ENCODE measurements at places on chromosomes 3 and 15.

DNA sequence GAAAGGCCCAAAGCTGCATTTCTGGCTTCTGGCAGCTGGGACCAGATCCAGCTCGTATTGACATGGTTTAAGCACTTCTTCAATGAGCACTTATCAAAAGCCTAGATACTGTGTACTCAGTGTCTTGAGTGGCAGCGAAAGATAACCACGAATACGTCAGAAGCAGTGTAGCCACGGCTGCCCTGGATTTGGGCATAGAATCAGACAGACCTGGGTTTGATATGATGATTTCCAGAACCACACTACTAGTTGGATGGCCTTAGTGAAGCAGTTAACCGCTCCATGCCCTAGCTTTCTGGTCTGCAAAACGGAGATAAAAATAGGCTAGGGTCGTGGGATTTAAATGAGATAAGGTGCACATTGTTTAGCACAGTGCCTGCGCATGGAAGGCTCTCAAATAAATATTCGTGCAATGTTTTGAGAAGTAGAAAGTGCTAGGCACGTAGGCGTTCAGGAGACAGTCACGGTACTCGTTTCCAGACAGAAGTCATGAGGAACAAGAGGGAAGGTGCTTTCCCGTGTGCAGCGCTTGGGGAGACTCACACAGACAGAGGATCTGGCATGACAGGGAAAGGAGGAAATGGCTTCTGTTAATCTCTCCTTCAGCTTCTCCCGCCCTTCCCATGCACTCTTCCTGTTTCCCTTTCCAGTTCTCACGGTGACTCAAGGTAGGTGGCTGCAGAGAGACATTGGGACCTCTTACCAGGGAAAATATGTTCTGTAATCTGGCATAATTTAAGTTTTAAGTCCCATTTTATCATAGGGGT, 70.3 kb downstream of the CCNL1 start:
- peak; percentile 78 for DNase-seq

DNA sequence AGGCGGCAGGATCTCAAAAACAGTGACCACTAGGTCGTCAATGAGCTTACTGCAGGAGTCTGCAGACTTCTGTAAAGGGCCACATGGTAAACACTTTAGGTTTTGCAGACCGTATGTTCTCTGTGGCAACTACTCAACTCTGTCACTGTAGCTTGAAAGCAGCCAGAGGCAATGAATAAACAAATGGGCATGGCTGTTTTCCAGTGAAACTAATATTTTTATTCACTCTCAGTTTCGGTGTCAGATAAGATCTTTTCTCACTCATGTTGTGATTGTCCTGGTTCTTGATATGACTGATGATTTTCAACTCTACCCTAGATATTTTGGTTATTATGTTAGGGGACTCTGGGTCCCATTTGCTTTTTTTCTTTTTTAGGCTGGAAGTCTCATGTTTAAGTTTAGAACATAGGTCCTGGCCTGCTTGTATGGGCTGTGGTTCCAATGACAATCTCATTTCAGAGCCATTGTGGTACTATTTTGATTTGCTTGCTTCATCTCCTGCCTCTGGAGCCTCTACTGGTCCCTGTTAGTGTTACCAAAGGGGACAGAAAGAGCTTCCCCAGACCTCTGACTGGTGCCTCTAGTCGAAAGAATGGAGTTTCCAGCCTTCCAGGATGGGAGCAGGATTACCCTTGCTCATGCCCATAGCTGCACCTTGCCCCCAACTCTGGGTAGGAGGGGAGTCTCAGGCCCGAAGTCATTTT, 222.0 kb downstream of the STT3B start:
- DNase-seq = no peak

DNA sequence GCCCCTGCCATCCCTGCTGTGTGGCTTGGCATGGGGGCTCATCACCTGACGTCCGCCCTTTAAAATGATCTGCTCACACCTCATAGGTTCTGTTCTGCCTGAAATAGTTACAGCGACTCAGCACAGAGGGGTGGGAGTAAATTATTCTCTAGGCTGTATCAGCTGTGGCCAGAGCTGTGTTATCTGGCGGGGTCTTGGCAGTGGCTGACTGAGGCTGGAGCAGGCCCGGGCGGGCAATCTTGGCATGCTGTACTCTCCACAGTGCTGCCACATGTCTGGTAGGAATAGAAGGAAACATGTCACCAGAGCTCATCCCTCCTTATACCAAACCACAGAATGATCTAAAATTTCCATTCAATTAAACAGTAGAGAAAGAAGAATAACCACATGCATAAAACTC, 499.9 kb upstream of the LMCD1 start:
- no peak for DNase-seq

- DNase-seq = no peak
Observed at GRCh38 chr3:21718161-21718765, 32.7 kb downstream of the ZNF385D start.

GRCh38 chr3:182601597-182601996, 191.7 kb upstream of the ATP11B start:
- DNase-seq = no peak

GRCh38 chr15:41347236-41347635, 14.6 kb downstream of the NUSAP1 start:
- no peak for DNase-seq

- no peak for DNase-seq
Observed at GRCh38 chr3:125148016-125148812, 64.3 kb downstream of the SLC12A8 start.

DNA sequence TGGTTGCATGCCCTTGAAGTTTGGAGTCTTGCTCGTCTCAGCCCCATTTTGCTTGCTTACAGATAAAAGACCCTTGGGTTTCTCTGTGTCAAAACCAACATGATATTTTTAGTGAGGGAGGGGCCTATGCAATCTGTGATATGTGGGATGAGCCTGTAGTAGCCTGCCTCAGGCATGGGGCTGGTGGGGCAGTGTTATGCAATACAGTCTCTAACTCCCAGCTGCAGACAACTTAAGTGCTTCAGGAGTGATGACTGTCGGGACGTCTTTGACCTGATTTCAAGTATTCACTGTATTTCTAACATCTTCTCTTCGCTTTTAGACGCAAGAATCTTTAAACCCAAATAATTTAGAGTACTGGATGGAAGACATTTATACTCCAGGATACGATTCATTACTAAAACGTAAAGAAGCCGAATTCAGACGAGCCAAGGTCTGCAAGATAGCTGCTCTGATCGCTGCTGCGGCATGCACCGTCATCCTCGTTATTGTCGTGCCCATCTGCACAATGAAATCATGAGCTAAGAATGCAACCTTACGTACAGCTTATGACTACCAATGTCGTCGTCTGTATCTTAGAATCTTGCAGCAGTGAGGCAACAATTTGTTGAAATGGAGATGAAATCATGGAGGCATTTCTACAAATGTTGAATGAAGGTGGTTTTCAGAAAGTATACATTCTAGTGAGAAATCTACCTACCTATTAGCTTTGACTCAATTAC, 35.9 kb downstream of the MINAR1 start:
- no peak for DNase-seq

GRCh38 chr3:38136393-38136776, 542 bp downstream of the ACAA1 start:
- no peak for DNase-seq

DNA sequence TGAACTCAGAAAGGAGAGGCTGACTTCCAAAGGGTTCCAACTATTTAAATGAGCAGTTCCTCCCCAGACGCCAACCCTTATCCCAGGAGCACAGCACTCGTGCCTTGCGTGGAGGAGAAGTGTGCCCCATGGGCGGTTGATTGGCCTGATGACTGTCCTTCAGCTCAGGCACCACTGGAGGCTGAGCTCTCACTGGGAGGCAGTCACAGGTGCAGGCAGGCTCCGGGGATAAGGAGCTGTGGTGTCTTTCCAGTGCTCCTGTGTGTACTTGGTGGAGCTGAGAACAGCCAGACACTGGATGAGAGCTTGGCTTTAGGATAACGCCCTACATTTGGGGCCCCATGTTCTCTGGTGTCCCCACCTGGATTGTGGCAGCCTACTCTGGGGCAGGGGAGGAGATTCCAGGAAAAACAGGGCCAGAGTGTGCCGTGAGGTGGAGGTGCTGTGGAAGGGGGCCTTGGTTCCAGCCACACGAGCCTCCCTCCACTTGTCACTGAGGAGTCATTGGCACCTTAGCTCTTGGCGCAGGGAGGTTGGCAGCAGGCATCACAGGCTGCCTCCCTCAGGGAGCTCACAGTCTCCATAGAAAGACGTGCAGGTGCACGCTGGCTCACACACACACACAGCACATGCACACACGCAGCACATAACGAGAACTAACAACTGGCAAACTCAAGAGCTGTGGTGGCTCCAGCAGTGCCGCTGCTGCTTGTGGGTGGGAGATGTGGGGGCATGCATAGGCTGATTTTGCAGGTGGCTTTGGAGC, 22.7 kb upstream of the EPHB3 start:
- DNase-seq = peak; percentile 44

DNA sequence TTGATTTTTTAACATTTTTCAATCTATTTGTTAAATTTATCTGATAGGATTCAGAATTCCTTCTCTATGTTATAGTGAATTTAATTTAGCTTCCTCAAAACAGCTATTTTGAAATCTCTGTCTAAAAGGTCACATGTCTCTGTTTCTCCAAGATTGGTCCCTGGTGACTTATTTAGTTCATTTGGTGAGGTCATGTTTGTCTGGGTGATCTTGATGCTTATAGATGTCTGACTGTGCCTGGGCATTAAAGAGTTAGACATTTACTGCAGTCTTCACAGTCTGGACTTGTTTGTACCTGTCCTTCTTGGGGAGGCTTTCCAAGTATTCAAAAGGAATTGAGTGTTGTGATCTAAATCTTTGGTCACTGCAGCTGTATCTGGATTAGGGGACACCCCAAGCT, 169.5 kb upstream of the C2CD4B start:
- DNase-seq = no peak

DNA sequence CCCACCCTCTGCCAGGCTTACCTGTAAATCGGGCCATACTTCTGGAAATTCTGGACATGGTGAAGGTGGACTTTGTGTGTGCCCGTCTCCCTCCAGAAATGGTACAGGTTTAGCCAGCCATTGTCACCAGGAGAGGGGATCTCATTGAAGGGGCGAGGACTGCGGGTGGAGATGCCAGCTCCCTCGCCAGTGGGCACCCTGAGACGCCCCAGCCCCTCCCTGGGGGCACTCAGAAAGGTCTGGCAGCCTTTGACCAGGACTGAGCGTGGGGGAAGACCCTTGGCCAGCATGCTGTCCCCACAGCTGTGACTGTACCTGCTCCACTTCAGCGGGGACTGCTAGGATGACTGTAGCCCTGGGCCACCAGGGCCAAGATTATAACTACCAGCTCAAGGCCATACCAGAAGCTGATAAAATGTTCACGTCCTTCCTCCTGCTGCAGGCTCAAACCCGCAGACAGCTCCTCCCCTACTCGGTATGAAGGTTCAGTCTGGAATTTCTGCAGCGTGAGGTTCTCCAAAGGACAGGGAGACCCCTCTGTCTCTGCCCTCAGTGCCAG, at the start of gene CYP11A1:
CYP11A1 (minus strand) TSS at position 351 of the 559 bp plus-strand sequence; CDS start at position 290, 61 bp downstream.
- no peak for DNase-seq

DNA sequence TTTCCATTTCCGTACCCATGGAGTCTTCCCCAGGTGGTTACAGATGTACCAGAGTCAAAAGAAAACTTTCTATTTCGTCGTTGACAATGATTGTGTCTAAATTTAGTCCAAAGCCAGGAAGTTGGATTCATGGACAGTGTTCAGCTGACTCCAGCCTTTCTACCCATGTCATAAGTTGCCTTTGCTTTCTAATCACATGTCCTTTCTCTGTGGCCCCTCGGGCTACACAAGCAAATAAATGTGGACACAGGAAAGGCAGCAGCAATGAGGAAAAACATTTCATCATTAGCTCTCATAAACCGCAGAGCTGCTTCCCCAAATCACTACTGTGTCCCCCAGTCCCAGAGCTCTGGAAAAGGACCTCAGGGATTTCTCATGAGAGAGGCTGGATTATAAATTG, 82.0 kb downstream of the USF3 start:
- DNase-seq = no peak

- no peak for DNase-seq
Observed at GRCh38 chr3:126663750-126664149, 8.8 kb upstream of the TXNRD3 start.

GRCh38 chr3:117282566-117282965, 573.0 kb downstream of the TUSC7 start:
- DNase-seq = no peak

- no peak for DNase-seq
Observed at GRCh38 chr3:87792534-87793336, 266.1 kb downstream of the CGGBP1 start.

DNA sequence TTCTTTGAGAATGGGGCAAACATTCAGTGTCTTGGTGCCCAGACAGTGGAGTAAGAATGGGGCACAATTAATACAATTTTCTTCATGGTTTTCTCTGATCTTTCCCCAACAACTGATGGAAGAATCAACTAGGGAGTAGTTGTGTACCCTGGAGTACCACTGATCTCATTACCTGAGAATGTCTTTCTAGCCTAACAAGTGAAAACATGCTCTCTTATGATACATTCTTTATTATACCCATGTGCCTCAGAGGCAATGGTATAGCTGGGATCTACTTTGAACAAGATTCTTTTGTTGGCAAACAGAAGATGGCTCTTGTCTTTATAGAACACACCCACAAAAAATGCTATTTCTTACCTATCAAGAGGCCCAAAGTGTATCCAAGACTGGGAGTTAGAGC, 250.6 kb upstream of the CMC1 start:
- no peak for DNase-seq

DNA sequence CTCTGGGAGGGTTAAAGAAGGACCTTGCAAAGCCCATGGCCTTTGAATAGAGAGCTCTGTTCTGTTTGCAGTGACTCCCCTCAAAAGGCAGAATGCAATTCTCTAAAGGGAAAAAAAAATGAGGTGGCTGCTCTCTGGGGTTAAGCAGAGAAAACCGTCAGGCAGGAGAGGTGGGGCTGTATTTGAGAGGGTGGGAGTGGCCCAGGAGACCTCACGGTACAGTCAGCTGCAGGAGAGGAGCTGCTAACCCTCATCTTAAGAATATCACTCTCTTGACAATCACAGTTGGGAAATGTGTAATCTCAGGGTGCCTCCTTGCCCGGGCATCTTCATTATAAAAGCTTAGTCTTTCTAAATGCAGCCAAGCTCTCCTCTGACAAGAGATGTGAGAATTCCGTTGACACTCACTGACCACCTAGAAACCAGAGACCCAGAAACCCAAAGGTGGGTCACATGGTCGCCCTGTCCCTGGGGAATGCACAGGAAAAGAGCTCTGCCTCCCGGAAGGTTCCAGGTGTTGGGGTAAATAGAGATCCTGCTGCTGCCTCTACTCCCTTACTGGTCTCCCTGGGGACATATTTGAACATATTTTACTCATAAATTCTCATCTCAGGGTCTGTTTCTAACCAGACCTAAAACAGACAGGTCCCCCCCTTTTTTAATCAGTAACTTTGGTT, 159.1 kb upstream of the CTDSPL start:
- DNase-seq = no peak

Data from right atrium auricular region (tissue), 2 donors.